ENCODE measurements at places on chromosomes 12 and 14.
A peak's percentile ranks its signal among the peaks of the same experiment; 100 is the strongest.

DNA sequence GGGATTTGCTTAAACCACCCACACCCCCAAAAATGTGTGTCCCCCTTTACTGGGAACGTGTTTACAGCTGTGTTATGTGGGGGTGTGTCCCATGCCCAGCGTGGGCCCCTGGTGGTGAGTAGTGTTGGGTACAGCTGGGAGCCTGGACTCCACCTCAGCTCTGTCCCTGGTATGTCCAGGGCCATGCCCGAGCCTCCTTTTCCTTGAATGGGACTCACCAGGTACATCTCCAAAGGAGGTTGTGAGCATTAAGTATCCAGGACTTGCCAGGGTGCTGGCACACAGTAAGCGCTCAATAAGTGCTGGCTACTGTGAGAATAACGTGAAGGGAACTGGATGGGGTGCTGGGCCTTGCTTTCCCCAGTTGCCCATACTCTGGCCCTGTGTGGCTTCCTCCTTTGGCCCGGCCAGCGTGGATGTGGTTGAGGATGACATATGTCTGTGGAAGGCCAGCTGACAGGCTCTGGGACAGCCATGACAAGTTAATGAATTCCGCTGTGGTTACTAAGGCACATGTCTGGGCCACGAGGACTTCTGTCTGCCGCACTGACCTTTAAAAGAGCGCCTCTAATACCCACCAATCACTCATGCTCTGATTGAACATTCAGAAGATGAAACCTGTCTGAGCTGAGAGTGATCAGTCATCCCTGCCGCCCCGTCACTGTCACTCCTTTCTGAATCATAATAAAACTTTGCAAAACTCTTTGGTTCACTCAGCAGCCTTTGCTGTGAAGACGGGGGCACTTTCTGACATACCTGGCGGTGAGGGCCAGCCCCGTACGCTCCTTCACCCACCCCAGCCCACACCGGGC, 74.7 kb downstream of the DIO3 start:
- no peak for DNase-seq

DNA sequence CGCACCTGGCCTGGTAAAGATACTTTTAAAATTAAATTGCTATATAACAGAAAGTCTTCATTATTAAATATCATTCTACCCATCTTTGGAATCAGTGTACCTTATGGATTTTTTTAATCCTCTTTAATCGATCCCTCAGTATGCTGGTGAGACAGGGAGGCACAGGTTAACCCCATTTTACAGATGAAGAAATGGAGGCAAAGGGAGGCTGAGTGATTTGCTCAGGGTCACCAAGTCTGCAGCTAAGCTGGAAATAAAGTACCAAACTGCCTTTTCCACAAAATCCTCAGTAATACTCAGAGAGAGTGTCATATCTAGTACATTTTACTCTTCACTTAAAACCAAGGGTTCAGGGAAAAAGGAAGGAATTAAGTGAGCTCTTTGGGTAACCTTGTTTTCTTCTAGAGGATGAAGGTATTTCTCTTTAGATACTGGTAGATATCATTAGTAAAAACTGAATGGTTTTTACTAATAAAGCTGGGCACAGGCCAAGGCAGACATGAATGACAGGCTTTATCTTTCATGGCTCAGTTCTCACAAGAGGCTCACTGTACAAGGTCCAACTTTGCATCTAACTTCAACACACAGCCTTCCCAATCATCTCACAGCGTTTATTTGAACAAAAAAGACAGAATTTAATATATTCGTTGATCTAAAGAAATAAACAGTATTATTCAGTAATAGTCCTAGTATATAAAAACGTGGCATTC, 35.3 kb upstream of the TTC7B start:
- no peak for DNase-seq

DNA sequence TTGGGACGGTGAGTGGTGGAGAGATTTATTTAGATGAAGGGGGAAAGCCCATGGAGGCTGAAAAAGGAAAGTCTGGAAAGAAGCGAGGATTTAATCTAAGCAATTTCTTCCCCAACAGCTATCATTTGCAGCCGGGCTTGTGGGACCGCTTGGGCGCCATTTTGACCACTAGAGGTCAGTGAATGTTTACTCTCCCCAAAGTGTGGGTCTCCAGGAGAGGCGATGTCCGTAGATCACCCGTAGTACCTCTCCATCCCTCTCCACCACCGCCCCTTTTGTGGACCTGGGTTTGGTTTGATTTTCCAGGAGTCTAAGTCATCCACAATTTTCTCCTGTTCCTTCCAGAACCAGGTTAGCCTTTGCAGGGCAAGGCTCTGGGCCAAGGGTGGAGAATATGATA, 91.2 kb upstream of the PARP11 start:
- no peak for DNase-seq

DNA sequence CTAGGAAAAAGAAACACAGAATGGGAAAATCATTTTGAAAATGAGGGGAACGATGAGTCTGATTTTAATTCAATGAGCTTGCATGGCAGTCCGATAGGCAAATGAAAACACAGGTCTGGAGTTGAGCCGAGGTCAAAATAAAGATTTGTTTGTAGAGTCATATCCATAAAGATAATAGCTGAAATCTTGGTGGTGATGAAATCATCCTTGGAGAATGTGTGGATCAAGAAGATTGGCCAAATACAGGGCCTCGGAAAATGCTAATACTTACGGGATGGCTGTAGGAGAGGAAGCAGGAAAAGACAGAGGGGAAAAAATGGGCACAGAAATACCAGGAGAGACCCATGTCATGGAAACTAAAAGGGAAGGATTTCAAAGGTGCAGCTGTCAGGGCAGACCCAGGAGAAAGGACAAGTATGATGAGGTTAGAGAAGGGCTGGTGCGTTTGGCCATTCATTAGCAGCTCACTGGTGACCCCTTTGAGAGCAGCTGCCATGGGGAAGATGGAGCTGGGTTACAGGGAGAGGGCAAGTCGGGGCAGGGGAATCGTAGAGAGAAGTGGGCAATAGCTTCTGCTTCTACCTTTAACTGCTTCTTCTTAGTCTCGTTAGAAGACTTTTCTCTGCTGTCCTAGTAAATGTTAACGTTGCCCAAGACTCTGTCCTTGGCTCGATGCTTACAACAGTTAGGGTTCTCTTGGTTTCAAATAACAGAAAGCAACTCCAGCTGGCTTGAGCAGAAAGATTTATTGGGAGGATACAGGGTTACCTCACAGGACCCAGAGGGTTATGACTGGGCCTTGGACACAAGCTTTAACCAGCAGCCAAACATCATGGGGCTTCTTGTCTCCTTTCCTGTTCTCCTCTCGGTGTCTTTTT, 161.8 kb downstream of the EFCAB11 start:
- peak; percentile 31 for DNase-seq

GRCh38 chr12:124509676-124510300, 57.6 kb downstream of the NCOR2 start:
- peak; percentile 81 for DNase-seq
